ENCODE measurements at places on chromosomes 2 and 18. TPM values are rescaled to one million over a fixed set of nuclear protein-coding genes. Genes with fewer than 3 reads are reported as not detected.

DNA sequence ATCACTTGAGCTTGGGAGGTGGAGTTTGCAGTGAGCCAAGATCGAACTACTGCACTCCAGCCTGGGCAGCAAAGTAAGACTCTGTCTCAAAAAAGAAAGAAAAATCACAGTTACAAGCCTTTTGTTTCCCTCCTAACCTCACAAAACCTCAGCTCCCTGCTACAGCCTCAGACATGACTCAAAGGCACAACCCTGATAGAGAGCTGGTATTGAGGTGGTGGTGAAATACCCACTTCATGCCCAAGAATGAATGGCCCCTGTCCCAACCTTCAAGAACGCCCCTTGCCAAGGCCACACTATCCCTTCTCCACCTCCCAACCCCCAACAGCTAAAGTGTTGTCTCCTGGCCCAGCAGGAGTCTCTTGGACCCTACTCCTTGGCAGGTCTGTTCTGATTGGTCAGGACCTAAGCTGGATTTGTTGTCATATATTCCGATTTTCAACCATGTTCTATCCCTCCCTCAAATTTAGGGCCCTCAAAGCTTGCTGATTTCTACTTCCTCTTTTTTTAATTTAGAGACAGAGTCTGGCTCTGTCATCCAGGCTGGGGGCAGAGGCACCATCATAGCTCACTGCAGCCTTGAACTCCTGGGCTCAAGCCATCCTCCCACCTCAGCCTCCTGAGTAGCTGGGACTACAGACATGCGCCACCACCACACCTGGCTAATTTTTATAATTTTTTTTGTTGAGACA is 61.9 kb upstream of the BZW1 start:
- DNase-seq = no peak

Gene TANC1
- polyA plus RNA-seq = 30.3 TPM

Gene TBR1
- polyA plus RNA-seq = not detected

Gene C2orf81
- polyA plus RNA-seq = 1.6 TPM

Gene CYS1
- polyA plus RNA-seq = 14.6 TPM

Gene POLR1B
- polyA plus RNA-seq = 17.7 TPM

Gene PARD6G
- 6.0 TPM for polyA plus RNA-seq

DNA sequence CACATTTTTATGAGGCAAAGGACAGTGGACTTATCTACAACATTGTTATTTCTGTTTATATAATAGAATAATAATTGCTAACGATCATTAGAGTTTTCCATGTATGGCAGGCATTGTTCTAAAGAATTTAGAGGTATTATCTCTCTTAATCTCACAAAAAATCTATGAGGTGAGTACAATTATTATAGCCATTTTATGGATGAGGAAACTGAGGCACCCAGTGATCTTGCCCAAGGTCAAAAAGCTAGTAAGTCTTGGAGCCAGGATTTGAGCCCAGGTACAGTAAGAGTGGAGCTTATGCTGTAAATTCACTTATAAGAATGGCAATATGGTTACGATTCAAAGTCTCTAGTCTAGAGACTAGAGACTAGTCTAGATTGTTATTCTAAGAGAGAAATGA is 331.7 kb downstream of the PLCL1 start:
- DNase-seq = no peak

DNA sequence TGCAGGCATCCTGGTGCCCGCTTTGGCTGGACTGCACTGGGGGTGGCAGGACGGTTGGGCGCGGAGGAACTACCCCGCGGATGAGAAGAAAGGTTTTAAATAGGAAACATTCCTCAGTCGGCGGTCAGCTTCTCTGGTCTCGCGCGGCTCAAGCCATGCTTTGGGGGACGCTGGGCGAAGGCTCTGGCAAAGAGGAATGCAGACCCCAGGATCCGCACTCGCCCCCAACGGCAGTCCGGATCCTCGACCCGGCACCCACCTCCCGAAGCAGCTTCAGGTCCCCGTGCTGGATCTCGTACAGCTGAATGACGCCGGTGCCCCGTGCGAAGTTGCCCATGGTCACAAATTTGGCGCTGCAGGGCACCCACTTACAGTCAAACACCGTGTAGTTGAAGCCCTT is 686 bp upstream of the PNO1 start:
- no peak for DNase-seq

DNA sequence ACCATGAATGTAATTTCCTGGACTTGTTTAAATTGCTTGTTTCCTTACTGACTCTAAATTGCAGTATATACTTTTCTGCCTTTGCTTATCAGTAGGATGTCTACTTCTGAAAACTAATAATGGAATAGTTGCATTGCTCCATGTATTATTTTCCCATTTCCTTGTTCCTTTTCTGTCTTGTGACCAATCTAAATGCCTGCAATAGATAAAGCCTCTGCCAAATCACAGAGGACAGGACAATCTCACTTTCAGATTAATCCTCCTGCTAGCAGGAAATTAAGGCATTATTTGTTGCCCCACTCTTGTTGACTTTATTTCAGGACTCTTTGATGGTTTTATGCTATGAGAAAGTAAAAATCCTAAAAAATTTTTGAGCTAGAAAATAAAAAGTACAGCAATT is 4.7 kb upstream of the ESCO1 start:
- no peak for DNase-seq

- no peak for DNase-seq
These were observed 72.6 kb upstream of the ZNF532 start for GRCh38 chr18:58792086-58792485.

GRCh38 chr2:66279024-66279423 is 155.9 kb upstream of the MEIS1 start:
- no peak for DNase-seq

Gene MYO7B
- polyA plus RNA-seq = 0.57 TPM

Data from muscle of arm (tissue), 14 donors.